ENCODE measurements at places on chromosomes 3 and 15.

DNA sequence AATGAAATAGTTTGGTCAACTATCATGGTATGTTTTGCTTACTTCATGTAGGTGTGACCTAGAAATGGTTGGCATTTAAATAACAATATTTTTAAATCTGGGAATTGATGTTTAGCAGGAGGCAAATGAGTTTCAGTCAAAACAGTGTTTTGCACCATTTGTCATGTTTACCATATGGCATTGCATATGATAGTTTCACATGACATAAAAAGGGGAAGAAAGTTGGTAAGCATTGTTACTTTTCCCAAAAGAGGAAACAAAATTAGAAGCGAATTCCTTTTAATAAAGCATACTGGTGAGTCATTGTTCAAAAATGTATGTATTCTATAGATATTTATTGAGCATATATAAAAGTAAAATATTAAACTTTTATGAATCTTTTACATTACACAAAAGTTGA lies 2.3 kb downstream of the RNF13 start:
- no peak for DNase-seq

GRCh38 chr3:153162513-153163392 lies 727 bp downstream of the RAP2B start:
- peak; percentile 31 for DNase-seq

- no peak for DNase-seq
Measured at GRCh38 chr3:40523781-40524180, 979 bp upstream of the ZNF621 start.

GRCh38 chr3:13073326-13074005 lies at the start of gene IQSEC1:
TSS of gene IQSEC1 (minus strand) at chr3:13073429. CDS start at chr3:13073014, 415 bp downstream.
- peak; percentile 68 for DNase-seq

- DNase-seq, result no peak
Measured at GRCh38 chr3:52539010-52539653, 2.7 kb downstream of the UQCC5 start.

- no peak for DNase-seq
Measured at GRCh38 chr3:172194702-172195406, 155.5 kb downstream of the FNDC3B start.

DNA sequence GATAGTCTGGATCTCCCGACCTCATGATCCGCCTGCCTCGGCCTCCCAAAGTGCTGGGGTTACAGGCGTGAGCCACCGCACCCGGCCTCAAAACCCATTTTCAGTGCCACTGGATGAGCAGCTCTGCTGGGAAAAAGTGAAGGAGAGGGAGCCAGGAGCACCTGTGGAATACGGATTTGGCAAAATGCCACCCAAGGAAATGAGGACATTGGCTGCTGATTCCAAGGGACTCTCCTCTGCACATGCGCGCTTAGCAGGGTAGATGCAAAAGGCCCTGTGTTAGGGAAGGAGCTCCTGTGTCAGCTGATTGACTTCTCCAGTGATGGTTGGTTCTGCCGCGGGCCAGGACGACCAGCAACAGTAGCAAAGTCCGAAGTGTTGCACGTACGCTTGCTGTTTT lies 43.4 kb upstream of the IGF1R start:
- DNase-seq, result no peak

- no peak for DNase-seq
Measured at GRCh38 chr15:27694506-27695087, 404.5 kb downstream of the OCA2 start.

GRCh38 chr3:48990636-48991469 lies 812 bp downstream of the P4HTM start:
- no peak for DNase-seq

DNA sequence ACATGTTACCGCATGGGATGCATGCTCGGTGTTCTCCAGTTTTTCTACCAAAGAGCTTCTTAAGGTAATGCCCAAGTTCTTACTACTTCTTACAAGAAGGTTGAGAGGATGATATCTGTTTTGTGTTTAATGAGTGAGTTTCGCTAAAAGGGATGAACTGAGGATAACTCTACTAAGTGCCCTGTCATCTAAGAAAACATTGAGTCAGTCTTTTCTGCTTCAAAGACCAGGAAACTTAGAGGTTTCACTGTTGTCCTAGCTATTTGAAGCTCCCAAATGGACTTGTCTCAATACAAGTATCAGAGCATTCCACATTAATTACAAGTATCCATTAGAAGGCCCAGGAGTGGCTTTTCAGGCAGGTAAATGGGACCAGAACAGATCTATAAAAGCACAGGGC lies 296.2 kb downstream of the KBTBD8 start:
- no peak for DNase-seq

DNA sequence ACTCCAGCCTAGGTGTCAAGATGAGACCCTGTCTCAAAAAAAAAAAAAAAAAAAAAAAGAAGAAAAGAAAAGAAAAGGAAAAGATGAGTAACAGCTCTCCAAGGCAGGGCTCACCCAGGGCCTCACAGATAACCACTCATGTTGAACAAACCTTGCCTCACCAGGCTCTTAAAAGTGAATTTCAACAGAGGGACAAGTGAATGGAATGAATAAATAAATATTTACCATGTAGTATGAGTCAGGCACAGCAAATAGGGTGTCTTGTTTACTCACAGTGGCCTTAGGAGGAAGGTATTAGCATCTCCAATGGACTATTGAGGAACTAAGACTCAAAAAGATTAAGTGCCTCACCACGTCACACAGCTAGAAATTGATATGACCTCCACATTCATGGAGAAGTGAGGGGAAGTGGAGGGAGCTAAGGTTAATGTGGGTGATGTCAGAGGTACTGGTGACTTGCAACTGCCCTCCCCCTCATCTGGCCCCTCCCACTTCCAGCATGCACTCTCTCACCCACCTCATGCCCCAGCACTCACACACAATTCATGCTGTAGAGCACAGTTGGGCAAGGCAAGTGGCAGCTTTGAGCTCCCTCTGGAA lies 255.5 kb downstream of the UACA start:
- DNase-seq, result no peak

GRCh38 chr3:81502236-81502635 lies 259.2 kb downstream of the GBE1 start:
- DNase-seq, result no peak

GRCh38 chr15:56805466-56806147 lies 72.3 kb upstream of the ZNF280D start:
- DNase-seq, result no peak

DNA sequence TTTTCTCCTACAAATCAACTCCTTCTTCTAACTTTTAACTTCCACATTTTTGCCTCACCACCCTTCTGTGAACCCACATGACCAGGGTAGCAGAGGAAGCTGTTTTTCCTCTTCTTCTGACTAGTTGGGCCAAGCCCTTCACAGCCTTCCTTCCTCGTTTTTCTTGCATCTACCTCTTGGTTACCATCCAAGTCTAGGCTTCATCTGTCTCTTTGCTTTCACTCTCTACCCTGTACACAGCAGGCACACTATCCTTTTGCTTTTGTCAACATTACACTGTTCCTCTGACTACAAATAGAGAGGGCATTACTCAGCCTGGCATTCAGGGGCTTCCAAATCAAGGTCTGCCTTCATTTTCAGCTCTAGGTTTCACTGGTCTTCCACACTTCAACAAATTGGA lies 22.0 kb downstream of the SLC9A9 start:
- DNase-seq, result no peak

DNA sequence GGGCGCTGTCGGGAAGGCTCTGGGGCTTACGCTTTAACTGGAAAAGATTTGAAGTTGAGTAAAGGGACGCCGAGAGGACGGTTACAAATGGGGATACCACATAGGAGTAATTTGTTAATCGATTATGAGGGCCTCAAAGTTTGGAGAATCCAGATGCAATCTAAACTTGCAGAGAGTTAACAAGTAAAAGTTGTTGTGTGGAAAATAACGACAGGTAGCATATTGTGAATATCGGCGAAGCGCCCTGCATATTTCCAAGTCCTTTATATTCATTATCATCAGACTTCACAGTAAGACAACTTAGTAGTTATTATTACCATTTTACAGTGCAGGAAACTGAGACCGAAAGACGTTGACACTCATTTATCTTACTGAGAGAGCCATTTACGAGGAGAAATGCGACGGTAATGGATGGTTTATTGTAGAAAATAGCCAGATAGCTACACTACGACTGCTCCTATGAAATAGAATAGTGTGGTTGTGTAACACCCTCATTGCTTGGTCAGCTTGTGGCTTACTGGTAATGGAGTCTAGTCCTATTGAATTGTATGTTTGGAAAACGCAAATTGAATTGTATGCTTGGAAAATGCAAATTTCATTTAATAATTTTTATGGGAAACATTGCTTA lies 700 bp downstream of the MKRN2 start:
- no peak for DNase-seq

GRCh38 chr3:61381745-61382392 lies 130.6 kb upstream of the FHIT start:
- no peak for DNase-seq

DNA sequence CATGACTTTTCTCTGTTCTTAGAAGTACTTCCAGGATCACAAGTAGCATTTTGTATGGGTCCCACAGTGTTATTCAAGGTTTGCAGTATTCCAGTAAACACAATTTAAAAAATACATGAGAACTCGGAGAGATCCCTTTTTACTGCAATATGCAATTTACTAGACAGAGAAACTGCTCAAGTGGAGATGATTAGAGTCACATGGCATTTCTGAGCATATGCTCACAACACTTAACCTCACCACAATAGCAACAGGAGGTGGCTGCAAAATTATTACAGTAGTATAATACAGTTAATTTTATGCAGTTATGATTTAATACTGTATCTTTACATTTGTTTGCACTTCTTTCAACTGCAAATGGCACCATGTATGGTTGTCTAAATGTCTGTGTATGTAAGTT lies 87.5 kb downstream of the PIK3CB start:
- no peak for DNase-seq

GRCh38 chr15:88704791-88705768 lies 66.3 kb downstream of the ISG20 start:
- DNase-seq, result no peak

DNA sequence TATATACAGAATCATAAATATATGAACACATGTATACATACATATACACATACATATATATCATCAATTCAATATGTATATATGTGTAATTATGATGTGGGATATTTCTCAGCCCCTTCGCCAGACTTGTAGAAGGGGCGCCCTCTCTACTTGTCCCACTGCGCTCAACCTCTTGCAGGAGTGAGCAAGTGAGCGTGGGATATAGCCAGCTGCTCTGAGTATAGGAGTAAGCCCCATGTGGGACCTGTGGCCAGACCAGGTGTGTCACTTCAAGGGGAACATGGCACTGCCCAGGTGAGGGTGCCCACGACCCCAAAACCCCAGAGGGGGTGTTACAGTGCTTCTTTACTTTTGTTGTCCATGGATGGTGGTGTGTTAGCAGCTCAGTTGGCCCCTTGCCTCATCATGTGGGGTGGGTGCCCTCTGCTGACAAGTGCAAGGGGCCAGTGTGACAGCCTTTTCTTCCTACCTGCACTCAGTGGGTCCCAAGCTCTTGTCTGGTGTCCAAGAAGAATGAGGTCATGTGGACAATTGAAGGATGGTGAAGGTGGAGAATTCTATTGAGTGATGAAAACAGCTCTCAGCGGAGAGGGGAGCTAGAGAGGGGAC lies 304.1 kb downstream of the UNC13C start:
- no peak for DNase-seq

GRCh38 chr3:24476871-24477656 lies 17.6 kb downstream of the THRB start:
- no peak for DNase-seq

DNA sequence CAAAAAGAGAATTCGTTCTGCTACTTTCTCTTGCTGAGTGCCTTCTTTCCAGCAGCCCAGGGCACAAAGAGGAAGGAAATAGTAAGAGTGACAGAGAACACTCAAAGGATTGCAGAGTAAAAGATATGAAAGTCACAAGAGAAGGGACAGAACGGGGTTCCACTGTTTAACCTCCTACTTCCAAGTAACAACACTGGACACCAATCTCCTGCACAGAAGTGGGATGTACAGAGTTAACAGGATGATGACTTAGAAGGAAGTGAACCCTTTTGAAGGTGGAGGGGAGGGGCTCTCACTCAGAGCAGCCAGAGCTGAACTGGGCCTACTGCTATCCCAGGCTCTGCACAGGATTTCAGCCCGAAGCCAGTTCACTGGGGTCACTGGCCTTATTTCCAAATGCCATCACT lies 130.1 kb upstream of the PRICKLE2 start:
- no peak for DNase-seq

GRCh38 chr3:2915826-2916225 lies 194.3 kb downstream of the IL5RA start:
- DNase-seq, result no peak

Measured in activated gamma-delta T cell treated with Interleukin-2 at 50 U/mL for 16 hours (primary cell).